ENCODE measurements at places on chromosomes 7 and 10. TPM values are rescaled to one million over a fixed set of nuclear protein-coding genes. Genes with fewer than 3 reads are reported as not detected.

Gene PNLIPRP1
- total RNA-seq, result not detected

Gene NEBL
- total RNA-seq, result 3.3 TPM

Gene CUBN
- 0.35 TPM for total RNA-seq

Gene CYP2C8
- total RNA-seq, result 1.0 TPM

Gene SLC16A9
- total RNA-seq, result 1.1 TPM

Gene TRPV5
- not detected for total RNA-seq

Gene CEP55
- total RNA-seq, result 1.8 TPM

DNA sequence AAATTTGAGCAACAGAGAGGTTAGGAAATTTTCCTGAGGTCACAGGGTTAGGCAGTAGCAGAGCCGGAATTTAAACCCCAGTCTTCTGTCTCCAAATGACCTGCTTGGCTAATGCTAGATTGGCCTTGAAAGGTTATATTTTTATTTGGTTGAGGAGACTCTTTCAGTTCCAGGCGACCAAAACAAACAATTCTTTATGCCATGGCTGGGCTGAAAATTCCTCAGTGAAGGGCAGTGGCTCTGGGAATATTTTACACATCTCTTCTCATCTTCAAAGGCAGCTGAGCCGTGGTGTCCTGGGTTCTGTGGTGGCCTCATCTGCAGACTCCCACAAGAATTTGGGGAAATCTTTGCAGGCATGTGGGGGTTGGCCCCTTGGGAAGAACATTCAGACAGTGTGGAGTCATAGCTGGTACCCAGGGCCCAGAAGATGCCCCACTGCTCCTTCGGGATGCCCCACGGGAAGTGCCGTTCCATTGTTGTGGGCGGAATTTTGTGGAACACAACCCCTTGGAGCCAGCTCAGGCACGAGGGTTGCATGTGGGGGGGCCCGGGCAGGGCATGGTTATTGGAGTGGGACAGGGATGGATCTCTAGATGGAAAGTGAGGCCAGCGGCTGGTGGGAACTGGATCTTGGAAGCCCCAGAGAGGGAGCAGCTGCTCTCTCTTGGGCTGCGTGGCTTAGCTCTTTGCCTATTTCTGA, 33.2 kb downstream of the RPS24 start:
- no peak for DNase-seq

DNA sequence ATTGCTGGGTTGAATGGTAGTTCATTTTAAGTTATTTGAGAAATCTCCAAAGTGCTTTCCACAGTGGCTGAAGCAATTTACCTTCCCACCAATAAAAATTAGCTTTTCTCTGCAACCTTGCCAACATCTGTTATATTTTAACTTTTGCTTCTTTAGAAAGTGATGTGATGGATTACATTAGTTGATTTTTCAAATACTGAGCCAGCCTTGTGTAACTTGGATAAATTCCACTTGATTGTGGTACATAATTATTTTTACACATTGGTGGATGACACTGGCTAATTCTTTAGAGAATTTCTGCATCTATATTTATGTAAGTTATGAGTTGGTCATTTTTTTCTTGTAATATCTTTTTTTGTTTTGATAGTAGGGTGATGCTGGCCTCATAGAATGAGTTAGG, 634.1 kb downstream of the GALNT17 start:
- no peak for DNase-seq

GRCh38 chr10:3595736-3596135, 189.3 kb downstream of the KLF6 start:
- DNase-seq, result no peak

- no peak for DNase-seq
Measured at GRCh38 chr10:79017882-79018520, 50.8 kb upstream of the ZMIZ1 start.

DNA sequence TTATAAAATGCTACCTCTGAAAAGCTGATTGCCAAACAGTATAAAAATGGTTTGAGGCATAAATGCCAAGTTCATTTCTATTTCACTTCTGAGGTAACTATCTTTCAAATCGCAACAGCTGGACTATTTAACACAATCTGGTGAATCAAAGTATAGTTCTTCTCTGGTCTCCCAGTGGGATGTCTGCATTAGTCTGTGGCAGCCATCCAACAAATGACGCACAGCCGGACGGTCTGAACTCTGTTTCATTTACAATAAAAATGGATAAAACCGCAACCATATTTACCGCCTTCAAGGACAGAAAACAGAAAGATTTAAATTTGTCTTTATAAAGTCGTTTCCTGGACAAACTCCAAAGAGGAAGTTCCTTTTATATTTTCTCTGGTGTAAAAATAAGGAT, 41.9 kb downstream of the ENO4 start:
- no peak for DNase-seq

GRCh38 chr10:20632696-20633095, 264.4 kb downstream of the NEBL start:
- DNase-seq, result no peak

- DNase-seq, result no peak
Measured at GRCh38 chr7:127910670-127911069, 120.6 kb downstream of the LRRC4 start.

DNA sequence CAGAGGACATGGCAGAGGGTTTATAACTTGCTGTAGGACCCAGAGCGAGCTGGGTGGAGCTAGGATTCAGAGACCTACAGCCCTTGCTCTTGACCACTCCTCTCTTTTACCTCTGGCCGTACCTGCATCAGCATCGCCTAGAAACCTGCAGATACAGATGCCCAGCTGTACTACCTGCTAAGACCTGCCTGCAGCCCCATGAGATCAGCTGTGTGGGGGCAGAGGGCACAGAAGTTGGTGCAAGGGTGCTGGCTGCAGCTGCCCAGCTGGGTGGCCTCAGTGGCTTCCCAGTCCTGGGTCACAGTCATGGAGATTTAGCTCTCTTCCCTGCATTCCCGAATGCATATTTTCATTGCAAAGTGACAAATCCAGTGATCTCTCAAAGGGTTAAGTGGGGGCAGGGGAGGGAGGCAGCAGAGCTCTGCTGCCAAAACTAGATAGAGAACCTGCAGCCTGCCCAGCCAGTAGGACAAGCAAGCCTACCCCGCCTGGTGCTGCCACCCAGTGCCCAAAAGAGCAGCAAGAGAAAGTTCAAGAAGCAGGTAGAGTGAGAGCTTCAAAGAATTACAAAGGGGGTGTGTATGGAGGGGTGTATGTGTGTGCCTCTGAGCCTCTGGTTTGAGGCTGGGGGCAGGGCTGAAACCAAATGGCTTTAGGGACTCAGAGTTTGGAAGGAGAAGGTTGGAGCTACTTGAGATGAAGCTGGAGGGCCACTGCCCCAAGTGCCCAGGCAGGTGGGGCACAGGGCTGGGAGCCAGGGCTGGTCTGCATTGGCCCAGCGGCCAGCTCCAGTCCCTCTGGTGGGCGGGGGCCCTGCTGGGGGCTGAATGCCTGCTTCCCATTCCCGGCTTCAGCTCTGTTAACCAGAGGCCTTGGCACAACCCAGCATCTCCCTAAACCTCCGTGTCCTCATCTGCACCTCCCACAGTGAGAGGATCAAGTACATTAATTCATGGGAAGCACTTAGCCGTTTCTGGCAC, 6.9 kb downstream of the FAM241B start:
- DNase-seq, result peak; percentile 16

DNA sequence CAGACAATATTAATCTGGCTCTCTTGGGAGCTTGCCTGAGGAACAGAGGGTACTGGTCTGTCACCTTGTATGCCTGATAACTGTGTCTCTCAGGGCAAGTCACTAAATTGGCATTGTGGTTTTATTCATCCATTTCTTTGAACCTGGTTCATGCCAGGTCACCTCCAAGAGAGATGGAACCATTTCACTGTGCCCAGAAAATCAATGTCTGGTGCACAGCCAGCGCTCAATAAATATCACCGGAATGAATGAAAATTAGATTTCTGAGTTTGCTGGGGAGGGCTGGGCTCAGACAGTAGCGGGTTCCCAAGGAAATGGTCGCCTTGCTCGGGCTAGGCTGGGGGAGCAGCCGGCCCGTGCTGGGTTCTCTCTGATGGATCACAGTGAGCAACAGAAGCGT, 64.1 kb upstream of the BAIAP2L1 start:
- DNase-seq, result no peak

DNA sequence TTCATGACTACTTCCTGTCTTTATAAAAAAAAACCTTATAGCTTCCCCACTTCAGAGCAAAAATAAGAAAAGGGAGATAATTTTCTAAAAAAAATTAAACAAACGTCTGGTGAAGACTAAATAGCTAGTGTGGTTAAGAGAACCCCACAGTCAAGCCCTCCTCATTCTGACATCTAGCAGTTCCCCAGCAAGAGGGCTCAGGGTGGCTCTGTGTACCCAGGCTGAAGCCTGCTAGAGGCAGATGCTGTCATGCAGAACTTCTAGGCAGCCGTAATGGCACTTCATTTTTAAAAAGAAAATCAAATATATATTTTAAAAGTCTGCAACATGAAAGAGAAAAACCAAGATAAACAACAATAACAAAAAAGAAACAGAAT, 223.1 kb upstream of the KLF14 start:
- DNase-seq, result no peak

GRCh38 chr10:131480066-131480465, 168.5 kb upstream of the TCERG1L start:
- DNase-seq, result no peak
